ENCODE measurements at places on chromosomes 1 and 21.

GRCh38 chr1:20494609-20495311 is 8.8 kb upstream of the CAMK2N1 start:
- no peak for DNase-seq

GRCh38 chr1:10833630-10834557 is 37.4 kb upstream of the CASZ1 start:
- no peak for DNase-seq

GRCh38 chr1:101257500-101258325 is 20.9 kb downstream of the S1PR1 start:
- no peak for DNase-seq

DNA sequence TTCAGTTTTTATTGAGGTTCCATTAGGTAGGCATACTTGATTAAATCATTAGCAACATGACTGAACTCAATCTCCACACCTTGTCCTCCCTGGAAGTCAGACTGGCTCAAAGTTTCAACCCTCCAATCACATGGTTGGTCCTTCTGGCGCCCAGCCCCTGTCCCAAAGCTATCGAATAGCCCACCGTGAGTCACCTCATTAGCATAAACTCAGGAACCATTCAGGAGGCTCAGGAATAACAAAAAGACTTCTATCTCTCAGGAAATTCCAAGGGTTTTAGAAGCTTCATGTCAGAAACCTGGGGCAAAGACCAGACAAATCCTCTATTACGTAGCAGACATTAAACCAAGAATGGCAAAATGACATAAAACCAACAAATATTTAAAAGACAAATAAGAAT is 78.6 kb downstream of the RGS2 start:
- DNase-seq = no peak

DNA sequence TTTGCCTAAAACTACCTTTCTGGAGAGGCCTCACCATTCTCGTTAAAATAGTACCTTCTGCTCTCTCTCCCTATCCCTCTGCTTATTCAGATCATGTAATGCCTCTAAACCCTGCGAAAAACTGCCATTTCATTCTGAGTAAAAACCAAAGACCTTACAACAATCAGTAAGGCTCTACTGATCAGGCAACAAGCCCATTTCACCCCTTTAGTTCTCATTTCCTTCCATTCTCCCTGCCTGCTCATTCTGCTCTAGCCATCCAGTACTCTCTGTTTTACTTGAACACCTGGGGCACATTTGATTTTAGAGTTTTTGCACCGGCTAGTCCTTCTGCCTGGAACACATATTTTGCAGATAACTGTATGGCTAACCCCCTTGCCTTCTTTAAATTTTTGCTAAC is 187.8 kb downstream of the COQ8A start:
- DNase-seq = no peak

GRCh38 chr1:3577300-3577699 is 34.0 kb downstream of the MEGF6 start:
- no peak for DNase-seq

DNA sequence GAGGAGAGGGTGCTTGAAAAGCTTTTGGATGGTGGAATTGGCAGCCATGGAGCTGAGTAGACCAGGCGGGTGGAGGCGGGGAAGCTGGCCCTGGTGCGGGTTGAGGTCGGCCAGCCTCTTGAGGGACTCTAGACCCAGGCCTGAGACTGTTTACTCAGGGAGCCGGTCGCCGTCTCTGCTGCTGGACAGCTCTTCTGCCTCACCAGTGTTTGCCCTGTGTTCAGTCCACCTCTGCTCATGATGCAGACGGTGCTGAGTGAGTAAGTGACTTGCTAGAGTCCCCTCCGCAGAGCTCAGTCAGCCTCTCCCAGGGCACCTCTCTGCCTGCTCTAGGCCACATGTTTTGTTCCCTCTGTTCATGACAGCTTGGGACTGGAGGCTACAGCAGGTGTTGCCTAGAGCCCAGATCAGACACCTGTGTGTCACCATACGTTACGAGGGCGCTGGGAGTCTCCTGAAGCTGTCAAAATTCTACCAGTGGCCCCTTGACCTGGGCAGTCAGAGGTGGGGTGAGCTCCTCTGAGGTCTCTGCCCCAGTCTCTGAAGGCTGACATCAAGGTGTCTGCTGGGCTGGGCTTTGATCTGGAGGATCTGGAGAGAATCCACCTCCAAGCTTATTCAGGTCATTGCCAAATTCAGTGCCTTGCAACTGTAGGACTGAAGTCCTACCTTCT is 73.5 kb upstream of the WNT4 start:
- no peak for DNase-seq

- DNase-seq = no peak
These were observed 9.0 kb downstream of the ADORA1 start for GRCh38 chr1:203136409-203137042.

DNA sequence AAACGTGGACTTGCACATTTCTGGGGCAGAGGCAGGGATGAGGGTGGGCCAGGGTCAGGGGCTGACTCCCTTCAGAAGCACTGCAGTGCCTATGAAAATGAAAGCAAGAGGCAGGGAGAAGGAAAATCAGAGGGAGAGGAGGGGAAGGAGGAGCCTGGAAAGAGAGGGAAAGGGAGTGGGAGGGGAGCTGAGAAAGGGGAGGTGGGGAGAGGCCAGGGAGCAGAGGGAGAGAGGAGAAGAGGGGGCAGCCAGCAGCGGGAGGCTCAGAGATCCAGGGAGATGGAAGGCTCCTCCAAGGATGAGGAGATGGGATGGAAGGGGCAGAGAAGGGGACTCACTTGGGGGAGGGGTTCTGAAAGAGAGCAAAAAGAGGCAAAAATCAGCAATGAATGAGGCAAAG is 96.3 kb upstream of the KLHDC7A start:
- no peak for DNase-seq

DNA sequence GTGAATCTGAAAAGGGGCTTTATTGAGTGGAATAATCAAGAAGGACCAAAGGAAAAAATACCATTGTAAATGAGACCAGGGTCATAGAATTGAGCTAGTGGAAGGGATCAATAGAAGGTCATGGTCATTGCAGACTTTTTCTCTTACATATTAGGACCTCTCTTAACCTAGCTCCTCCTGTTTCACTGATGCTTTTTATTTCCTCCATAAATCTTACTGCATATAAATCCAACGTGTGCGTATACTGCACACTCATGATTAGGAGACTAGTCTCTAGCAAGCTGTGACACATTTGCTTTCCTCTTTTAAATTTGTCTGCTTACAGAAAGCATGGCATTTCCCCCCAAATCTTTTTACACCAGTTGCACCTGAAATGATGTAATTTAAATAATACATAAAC is 179.6 kb upstream of the B3GALT2 start:
- no peak for DNase-seq

DNA sequence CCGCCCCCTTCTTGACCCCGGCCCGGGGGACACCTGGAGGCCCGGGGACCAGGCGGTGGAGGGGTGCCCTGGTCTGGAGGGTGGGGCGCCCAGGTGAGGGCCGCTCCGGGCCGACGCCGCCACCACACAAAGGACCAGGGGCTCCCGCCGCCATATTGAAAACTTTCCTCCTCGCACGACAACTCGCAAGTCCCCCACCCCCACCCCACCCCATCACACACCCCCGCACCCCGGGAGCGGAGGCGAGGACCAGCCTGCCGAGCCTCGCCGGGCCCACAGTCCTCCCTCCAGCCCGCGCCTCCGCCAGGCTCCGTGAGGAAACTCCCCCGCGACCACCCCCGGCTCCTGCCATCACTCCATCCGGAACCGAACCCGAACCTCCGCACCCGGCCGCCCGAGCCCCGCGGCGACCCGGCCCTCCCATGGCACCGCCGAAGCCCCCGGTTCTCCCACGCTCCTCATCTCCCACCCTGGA is 733 bp downstream of the KDM5B start:
- no peak for DNase-seq

- no peak for DNase-seq
These were observed 49.5 kb downstream of the CHML start for GRCh38 chr1:241590719-241591118.

GRCh38 chr1:220652995-220653394 is 37.2 kb upstream of the C1orf115 start:
- DNase-seq = no peak

- no peak for DNase-seq
These were observed 152.2 kb downstream of the TNR start for GRCh38 chr1:175591083-175591743.

DNA sequence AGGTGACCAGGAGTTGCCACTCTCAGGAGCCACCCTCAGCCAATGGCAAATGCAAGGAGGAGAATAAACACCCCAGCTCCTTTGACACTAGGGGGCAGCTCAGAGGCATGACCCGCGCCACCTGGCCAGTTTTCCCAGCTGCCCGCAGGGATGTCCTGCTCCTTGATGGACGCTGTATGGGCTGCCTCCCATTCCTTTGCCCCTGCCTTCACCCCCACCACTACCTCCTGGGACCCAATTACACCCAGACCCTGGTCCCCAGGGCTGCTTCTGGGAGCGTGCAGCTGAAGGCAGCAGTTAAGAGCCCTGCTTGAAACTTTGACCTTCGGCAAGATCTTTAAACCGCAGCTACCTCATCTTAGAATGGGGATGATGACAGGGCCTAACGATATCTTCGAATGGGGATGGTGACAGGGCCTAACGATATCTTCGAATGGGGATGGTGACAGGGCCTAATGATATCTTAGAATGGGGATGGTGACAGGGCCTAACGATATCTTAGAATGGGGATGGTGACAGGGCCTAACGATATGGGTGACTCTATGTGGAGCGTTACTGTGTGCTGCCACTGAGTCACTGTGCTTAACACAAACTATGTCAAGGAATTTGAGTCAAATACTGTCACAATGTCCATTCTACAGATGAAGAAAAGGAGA is 163.0 kb upstream of the KAZN start:
- no peak for DNase-seq

GRCh38 chr1:31767225-31767624 is 3.1 kb upstream of the ADGRB2 start:
- DNase-seq = no peak

GRCh38 chr1:36475910-36476604 is 6.7 kb downstream of the CSF3R start:
- no peak for DNase-seq

- peak; percentile 10 for DNase-seq
These were observed 1.0 kb upstream of the ATP2B4 start for GRCh38 chr1:203625628-203626019.

DNA sequence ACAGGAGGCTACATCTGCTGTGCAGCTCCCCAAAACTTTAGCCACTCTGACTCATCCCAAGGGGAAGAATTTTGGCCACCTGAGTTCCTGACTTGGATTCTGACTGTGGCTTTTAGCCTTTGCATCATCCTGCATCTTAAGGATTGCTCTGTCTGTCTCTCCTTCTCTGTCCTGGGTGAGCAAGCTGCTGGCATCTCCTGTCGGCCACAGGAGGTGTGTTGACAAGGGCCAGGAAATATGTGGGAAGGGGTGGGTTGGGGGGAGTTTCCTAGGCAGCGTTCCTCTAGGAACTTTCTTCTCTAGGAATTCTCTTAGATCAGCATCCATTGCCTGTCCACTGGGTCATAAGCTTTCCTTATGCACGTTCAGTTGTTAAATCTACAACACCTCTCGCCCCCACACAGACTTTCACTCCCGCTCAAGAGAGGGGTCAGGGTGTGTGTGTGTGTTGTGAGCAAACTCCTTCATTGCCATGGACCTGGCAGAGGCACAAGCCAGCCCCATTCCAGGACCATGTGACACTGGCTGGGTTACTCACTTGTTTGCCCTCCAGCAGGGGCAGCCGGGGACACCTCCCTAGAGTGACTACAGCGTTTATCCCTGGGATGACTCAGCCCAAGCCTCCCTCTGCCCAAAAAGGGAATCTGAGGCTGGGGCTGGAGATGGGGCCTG is 145.0 kb upstream of the DUSP10 start:
- DNase-seq = no peak

DNA sequence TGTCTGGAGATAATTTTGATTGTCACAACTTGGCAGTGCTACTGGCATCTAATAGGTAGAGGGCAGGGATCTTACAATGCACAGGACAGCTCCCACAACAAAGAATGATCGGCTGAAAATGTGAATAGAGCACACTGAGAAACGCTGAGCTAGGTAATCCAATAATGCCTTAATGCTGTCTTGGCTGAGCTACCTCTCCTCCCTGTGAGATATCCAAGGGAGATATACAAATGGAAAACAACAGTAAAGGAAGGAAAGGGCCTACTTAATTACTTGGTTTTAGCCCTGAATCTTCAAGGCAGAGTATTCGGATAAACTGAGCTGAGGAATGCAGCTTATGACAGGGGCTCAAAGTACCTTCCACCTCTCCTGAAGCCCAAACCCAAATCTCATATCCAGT is 2.9 kb downstream of the DNASE2B start:
- no peak for DNase-seq

- no peak for DNase-seq
These were observed 28.4 kb downstream of the CACHD1 start for GRCh38 chr1:64498325-64498724.

- DNase-seq = no peak
These were observed 26.4 kb upstream of the RUNX1 start for GRCh38 chr21:35075546-35075945.
